ENCODE measurements at places on chromosomes 16 and 17.

DNA sequence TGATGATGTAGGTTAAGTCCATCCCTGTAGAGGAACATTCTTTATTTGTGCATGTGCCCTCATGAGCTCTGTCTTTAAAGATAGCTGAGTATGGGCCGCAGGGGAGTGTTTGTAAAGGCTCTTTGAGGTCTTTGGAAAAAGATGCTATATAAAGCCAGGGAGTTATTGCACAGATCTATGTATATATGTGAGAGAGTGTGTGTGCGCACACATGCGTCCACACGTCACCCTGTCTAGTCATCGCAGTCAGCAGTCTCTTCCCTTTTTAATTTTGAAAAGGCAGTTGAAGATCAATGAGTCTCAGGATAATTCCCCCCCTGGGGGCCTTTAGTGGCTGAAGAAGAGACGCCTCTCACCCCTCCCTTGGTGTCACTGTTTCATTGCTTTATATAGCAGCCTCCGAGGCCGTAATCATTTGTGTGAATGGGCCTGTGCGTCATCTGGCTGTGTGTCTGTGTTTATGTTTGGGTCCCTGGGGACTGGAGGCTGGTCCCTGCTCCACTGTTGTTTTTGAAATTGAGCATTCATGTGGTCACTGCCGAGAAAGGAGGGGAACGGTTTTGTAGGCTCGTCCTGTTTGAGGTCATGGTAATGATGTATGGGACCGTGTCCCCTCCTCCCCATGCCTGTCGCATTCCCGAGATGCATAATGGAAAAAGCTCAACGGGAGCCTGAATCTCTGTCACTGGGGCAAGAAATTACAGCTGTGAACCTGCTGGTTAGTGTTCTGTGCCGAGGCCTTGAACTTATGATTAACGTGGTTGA lies 143.9 kb downstream of the SNX29 start:
- no peak for DNase-seq

DNA sequence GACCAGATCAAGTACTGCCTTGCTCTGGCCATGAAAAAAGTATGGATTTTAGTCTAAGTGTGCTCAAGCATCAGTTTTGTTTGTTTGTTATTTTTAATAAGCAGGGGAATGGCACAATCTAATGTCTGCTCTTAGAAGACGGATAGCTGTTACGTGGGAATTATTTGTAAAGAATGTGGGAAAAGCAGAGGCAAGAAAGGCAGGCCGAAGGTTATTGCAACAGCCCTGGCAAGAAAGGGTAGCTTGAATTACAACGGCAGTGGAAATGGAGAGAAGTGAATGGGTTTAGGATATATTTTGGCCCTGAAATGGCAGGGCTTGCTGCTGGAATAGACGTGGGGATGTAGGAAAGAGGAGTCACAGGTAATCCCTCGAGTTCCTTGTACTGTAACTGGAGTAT lies 987 bp upstream of the HASPIN start:
- no peak for DNase-seq

GRCh38 chr17:58587713-58588117 lies 73.3 kb upstream of the MTMR4 start:
- peak; percentile 35 for DNase-seq

GRCh38 chr16:27434141-27435051 lies 32.4 kb downstream of the IL21R start:
- no peak for DNase-seq

Measured in T-helper 1 cell (primary cell).